ENCODE measurements at places on chromosomes 1 and 21.
A peak's percentile ranks its signal among the peaks of the same experiment; 100 is the strongest.

- DNase-seq: no peak
These were observed 95.3 kb downstream of the ABCA4 start for GRCh38 chr1:94025383-94026340.

GRCh38 chr1:232968391-232968790 lies 18.0 kb downstream of the NTPCR start:
- DNase-seq: no peak

DNA sequence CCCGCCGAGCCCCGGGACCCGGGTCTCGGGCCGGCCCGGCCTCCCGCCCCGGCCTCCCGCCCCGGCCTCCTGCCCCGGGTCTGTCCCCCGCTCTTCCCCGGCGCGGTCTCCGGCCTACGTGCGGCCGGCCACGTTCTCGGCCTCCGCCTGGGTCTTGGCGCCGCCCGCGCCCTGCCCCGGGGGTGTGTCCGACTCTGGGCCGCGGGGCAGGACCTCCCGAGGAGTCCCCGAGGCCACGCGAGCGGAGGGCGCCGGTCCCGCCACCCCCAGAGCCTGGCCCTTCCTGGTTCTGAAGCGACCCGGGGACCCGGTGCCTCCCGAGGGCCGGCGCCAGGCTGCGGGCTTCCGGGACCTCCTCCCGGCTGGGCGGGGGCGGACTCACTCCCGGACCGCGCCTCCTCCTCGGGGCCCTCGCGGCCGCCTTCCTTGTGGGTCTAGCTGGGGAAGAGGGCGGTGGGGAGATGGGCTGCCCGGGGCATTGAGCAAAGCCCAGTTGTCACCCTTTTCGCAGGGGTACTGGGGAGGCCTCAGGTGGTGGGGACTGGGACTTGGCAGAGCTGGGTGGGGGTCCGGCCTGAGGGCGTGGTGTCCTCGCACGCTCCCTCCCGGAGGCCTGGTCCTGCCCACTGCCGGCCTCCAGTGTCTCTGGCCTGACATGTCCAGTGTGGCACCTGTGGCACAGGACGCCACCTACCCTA lies 558 bp downstream of the PFKL start:
- peak; percentile 72 for DNase-seq

DNA sequence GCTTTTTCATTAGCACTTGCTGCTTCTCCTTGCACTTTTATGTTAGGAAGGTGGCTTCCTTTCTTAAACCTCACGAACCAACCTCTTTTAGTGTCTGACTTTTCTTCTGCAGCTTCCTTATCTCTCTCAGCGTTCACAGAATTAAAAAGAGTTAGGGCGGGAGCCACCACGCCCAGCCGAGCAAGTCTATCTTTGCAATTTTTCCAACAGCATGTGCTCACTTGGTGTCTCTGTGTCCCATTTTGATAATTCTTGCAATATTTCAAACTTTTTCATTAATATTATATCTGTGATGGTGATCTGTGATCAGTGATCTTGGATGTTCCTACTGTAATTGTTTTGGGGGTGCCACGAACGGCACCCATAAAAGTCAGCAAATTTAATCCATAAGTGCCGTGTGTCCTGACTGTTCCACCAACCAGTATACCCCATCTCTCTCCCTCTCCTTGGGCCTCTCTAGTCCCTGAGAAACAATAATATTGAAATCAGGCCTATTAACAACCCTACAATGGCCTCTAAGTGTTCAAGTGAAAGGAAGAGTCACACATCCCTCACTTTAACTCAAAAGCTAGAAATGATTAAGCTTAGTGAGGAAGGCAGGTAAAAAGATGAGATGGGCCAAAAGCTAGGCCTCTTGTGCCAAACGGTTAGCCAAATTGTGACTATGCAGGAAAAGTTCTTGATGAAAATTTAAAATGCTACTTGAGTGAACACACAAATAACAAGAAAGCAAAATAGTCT lies 15.9 kb upstream of the ITPKB start:
- no peak for DNase-seq

DNA sequence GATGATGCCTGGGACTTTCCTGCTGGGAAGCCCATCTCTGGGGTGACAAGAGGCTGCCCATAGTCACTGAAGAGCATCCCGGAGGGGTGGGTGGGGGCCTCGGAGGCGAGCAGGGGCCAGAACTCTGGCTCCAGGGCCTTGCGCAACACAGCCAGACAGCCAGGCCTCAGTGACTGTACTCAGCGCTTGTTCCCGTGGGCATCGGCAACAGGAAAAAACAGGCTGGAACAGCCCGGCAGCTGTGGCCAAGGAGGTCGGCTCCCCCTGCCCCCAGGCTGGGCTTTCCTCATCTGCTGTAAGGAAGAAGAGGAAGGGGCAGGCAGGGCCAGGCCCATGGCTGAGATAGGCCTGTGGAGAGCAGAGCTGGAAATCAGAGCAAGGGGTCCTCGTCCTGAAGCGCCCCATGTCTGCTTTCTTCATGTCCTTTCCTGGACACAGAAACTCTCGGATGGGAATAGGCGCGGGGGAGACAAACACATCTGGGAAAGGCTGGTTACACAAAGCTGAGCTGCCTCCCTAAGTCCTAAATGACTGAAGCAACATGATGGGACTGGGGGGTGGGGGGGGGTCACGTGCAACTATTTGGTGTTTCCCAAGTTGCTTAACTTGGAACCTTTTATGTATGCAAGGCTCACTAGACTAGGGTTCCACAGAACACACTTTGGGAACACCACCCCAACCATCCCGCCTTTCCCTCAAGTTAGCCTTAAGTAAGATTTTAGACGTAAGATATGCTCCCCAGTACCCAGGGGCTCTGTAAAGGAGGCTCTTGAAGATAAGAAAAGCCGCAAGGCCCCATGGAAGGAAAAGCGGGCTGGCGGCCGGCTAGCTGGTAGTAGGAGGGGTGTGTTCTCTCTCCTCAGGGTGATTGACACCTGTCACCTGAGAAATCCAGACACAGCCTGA lies 30.7 kb downstream of the HSPG2 start:
- DNase-seq: no peak

GRCh38 chr21:21481239-21481638 lies 483.0 kb downstream of the NCAM2 start:
- DNase-seq: no peak

- DNase-seq: no peak
These were observed 75.7 kb downstream of the CRB1 start for GRCh38 chr1:197343663-197344273.

DNA sequence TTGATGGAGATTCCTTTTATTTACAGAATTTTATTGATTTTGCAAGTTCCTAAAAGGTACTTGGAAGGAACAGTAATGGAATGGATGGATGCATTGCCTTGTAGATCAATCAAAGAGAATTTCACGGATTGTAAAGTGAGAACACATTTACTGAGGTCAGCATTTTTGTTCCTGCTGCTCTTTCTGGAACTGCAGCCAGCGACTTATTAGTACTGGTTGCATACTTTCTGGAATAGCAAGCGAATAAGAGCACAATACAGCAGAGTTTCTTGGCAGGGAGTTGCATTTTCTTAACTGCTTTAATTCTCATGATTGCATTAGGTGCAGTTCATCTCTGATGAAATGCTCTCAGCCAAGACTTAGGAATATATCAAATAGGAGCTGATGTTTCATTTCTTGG lies 106.1 kb upstream of the CHODL start:
- DNase-seq: no peak

Data from CD4-positive, alpha-beta T cell (primary cell).